ENCODE measurements at places on chromosomes 3 and 15.

DNA sequence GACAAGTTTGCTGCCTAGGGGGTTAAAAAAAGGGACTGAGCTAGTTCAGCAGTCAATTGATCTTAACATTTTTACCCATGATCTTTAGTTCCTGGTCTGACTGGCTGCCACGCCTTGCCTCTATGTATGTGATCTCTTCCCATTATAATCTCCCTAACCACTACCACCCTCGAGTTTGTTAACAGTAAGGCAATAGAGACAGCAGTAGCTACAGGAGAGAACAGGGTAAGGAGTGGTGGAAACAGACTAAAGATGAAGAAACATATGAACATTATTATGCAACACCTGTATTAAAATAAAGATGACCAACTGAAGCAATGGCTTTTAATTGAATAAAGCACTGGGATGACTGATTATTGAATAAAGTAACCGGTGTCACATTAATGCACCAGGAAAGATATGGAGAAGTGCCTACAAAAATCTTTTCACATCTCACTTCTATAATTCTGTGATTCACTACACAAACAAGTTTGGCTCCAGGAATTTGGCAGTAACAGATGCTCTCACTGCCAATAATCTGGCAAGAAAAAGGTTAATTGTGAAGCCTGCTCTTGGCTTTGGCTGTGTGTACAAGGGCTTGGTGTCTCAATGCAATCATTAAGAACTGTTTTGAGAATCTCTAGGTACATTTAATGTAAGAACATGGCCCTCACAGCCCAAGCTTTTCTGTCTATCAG is 95.7 kb downstream of the HHLA2 start:
- DNase-seq = no peak

- DNase-seq = no peak
Measured at GRCh38 chr3:49924683-49925082, 4.9 kb downstream of the MON1A start.

DNA sequence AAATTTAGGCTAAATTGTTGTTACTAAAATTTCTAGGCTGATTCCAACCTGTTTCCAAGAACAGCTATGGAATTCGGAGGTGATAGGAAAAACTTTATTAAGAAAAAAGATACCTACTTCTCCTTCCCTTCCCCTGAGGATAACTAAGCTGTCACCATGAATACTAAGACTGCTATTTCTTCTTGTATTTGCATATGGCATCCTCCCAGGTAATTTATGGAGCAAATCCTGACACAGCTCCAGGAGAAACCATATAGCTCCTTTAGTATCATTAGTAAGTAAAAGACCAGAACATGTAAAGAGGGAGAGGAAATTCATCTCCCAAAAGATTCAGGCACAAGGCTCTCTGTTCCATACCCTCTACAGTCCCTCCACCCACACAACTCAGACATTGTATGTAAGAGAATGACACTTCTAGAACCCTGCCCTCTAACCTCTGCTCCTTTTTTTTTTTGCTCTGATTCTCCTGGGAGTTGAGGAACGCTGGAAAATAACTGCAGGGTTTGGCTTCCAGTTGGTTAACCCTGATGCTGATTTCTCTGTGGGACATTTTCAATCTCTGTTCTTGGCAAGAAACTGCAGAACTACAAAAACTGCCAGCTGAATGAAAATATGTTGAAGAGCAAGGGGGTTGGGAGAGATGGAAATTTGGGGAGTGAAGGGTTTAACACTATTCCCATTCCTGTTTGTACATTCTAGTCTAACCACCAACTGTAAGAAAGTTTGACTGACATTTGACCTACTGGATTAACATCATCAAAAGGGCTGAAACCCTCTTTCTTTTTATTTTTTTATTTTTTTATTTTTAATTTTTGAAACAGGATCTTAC is 14.2 kb upstream of the MAGI1 start:
- DNase-seq = no peak

- no peak for DNase-seq
Measured at GRCh38 chr3:9507586-9508578, 45.7 kb downstream of the LHFPL4 start.

- no peak for DNase-seq
Measured at GRCh38 chr3:39519103-39519502, 51.6 kb downstream of the MOBP start.

- DNase-seq = no peak
Measured at GRCh38 chr15:58605931-58606530, 143.5 kb downstream of the ADAM10 start.

Data from activated T-helper 1 cell treated with anti-CD3 and anti-CD28 coated beads, Interleukin-12 subunit alpha, Interleukin-12 subunit beta, Interleukin-2, Interleukin-4 antibody, amounts not matched to agents 30 ng/mL and 10 ng/mL and 1 ng/mL, durations not matched to agents 14 hours and 24 hours and 36 hours (primary cell).